ENCODE measurements at places on chromosomes 13 and 19. TPM values are rescaled to one million over a fixed set of nuclear protein-coding genes. Genes with fewer than 3 reads are reported as not detected.

The ANKRD24 gene
- total RNA-seq = 0.20 TPM

The TMPRSS9 gene
- 0.31 TPM for total RNA-seq

The SWSAP1 gene
- 5.4 TPM for total RNA-seq

The KIR3DL1 gene
- not detected for total RNA-seq

The BLVRB gene
- total RNA-seq = 201 TPM

The SIGLECL1 gene
- total RNA-seq = not detected

DNA sequence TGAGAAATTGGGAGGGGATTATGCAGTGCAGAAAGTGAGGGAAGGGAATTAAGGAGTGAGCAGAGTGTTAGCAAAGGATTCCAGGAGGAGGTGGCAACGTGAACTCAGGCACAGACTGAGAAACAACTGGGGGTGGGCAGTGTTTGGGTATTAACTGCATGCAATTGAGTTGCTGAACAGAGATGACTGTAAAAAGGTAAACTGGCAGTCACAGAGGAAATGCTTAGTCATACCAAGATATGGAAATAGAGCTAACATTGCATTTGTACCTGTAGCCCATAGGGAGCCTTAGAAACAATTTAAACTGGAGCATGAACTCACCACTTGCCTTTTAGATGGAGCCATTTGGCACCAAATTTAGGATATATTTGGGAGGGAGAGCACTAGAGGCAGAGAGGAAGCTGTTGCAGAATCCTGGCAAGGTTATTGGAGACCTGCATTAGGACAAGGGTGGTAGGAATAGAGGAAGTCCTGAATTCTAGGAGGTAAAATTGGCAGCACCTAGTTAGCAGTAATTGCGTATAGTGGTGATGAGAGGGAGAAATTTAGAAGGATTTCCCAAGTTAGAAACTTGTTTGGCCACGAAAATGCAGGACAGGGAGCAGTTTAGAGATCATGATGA lies 100.6 kb upstream of the FRY start:
- peak; percentile 77 for DNase-seq

- DNase-seq = peak; percentile 73
Observed at GRCh38 chr19:4768934-4769777, 22.4 kb upstream of the FEM1A start.

DNA sequence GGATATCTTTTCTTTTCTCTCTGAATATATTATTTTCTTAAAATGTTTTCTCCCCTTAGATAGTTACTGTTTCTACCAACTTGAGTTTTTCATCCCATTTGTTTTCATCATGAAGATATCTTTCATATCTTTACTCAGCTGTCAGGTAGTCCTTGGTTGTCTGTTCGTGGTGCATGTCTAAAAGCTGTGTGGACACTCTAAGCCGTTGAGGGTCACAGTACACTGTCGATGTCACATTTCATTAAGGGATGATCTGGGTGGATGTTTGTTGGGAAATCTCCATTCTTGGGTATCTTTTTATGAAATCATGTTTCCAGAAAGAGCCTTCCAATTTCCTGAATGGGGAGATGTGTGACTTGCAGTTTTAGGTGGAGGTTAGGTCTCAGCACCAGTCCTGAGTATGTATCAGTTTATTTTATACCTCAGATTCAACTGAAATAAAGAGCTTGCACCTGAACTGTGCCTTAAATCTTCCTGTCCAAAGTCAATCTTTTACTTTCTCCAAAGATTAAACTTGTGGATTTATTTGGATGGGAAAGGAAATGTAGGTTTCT lies 23.2 kb downstream of the ZMYM2 start:
- DNase-seq = no peak

GRCh38 chr13:34816908-34817665 lies 125.0 kb upstream of the NBEA start:
- no peak for DNase-seq

- DNase-seq = no peak
Observed at GRCh38 chr13:103833294-103833852, 767.2 kb upstream of the SLC10A2 start.

- peak; percentile 39 for DNase-seq
Observed at GRCh38 chr13:64446372-64446771, 2783.8 kb downstream of the PCDH9 start.

DNA sequence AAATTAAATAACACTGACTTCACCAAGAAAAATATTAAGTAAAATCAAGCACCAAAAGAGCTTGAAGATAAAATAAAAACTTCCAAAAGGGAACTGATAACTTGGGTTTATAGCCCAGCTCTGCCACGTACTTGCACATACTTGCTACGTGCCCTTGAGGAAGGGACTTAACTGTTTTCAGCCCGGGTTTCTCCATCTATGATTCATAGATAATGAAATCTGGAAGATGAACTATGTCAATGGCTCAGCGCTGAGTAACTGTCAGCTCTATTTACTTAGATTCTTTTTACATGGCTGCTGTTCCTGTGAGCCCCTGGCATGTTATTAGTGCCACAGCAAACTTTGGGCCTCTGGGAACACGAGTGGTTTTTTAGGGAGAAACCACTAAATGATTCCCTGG lies 9.6 kb upstream of the ZC3H13 start:
- no peak for DNase-seq

DNA sequence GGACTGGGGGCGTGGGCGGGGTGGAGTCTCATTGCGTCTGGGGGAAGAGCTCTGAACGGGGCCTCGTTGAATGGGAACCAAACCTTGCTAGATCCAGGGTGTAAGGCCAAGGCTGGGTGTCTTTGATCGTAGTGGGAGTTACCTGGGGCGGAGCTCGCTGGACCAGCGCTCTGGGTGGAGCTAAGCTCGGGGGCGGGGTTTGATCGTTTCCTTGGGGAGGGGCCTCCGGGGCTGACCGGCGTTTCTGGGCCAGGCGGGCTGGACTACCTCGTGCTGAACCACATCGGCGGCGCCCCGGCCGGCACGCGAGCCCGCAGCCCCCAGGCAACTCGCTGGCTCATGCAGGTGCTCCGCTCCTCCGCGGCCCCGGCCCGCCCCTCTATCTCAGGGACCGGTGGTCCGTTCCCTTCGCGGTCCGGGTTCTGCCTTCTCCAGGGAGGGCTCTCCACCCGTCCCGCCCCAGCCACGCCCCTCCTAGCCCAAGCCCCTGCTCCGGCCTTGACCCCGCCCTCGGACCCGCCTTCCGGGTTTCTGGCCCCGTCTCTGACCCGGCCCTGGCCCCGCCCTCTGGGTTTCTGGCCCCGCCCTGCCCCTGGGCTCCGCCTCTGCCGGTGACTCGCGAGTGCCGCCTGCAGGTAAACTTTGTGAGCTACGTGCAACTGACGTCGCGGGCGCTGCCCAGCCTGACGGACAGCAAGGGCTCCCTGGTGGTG lies 3.3 kb upstream of the RPL36 start:
- peak; percentile 92 for DNase-seq

DNA sequence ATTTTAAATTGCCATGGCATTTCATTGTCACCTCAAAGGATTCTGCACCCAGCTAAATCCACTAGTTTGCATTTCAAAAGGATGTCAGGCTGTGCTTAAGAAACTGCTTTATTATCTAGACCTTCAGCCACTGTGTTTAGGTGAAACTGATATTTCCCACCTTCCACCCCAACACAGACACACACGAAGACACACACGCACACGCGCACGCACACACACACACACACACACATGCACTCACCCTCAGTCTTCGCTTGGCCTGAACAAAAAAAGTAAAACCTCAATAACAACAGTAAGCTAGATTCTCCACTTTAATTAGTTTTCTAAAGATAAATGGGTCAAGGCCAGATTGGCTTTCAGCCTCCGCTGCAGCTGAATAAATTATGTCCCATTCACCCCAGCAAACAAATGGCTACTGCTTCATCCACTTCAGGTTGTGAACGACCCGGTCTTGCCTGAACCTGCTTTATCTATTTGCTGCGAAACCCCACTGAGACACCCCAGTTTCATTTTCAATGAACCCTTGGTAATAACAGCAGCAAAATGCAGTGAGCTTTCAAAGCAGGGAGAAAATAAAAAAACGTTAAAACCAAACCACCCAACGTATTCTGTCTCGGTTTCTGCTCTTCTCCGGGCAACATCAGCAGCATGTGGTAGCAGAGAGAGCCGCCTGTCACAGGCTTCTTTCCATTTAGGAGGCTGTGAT lies 166.8 kb downstream of the DCT start:
- no peak for DNase-seq

- DNase-seq = no peak
Observed at GRCh38 chr13:94280349-94280748, 199.1 kb downstream of the DCT start.

- DNase-seq = peak; percentile 99
Observed at GRCh38 chr19:55160128-55160985, 2.8 kb upstream of the TNNI3 start.

- no peak for DNase-seq
Observed at GRCh38 chr13:73880365-73880764, 253.8 kb downstream of the KLF12 start.

DNA sequence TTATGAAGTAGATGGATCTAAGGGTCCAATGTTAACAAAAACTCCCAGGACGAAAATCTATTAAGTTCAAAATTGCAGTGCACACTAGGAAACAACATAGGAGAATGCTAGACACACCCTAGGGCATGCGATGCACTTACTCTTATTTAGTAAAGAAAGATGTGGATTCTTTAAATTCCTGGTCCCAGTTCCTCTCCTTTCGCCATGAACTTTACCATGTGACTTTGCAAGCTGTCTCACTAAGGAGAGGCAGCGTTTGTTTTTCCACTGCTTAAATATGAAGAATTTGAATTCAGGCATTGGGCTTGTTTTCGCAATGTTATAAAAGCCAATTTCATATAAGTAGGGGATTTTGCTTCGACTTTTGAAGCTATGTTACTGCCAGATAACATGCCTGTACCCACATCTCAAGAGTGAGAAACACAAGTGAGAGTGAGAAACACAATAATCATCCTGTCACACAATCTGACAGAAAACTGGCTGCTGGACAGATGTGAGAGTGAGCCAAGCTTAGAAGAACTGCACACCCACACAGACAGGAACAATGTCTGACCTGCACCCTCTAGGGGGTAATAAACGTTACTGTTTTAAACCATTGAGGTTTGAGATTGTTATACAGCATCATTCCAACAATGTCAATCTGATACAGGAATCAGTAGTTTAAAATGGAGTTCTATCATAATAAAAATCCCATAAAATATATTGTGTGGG lies 1308.4 kb downstream of the SLITRK5 start:
- DNase-seq = peak; percentile 4

- DNase-seq = no peak
Observed at GRCh38 chr13:41608111-41608838, 150.9 kb downstream of the RGCC start.
